ENCODE measurements at places on chromosomes 16 and 17. TPM values are rescaled to one million over a fixed set of nuclear protein-coding genes. Genes with fewer than 3 reads are reported as not detected.
A peak's percentile ranks its signal among the peaks of the same experiment; 100 is the strongest.

- no peak for DNase-seq
Measured at GRCh38 chr16:30551781-30552180, 6.4 kb downstream of the ZNF764 start.

- DNase-seq = no peak
Measured at GRCh38 chr17:75227729-75228128, 22.2 kb downstream of the NUP85 start.

GRCh38 chr16:84255050-84255810 is 15.4 kb upstream of the KCNG4 start:
- no peak for DNase-seq

- no peak for DNase-seq
Measured at GRCh38 chr17:81167638-81168037, 1.6 kb upstream of the AATK start.

DNA sequence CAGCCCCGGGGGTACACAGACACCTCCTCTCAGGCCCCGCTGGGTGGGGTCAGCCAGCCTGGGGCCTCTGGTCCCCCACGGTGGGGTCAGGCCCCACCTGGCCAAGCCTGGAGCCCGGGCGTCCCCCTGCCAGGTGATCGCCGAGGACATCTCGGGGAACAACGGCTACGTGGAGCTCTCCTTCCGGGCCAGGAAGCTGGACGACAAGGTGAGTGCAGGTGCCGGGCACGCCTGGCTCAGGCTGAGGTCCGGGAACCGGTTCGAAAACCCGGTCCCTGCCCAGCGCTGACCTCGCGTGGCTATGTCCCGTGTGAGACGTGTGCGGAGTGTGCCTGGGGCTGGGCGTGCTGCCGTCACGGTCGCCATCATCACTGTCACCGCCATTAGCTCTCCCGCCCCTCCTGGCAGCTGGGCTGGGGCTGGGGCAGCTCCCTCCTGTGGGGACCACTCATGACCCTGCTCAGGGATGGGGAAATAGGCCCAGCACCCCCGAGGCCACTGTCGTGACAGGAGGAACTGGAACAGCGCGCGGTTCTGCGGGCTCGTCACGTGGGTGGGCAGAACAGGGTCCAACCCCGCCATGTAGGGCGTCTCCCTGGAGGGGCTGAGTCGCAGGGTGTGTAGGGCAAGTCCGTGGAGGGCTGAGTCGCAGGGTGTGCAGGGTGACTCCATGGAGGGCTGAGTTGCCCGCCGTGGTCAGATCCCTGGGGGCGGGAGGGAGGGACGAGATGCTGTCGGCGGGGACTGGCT is 8.5 kb downstream of the CPNE7 start:
- no peak for DNase-seq

- no peak for DNase-seq
Measured at GRCh38 chr16:4696172-4696904, 3.0 kb downstream of the NUDT16L1 start.

DNA sequence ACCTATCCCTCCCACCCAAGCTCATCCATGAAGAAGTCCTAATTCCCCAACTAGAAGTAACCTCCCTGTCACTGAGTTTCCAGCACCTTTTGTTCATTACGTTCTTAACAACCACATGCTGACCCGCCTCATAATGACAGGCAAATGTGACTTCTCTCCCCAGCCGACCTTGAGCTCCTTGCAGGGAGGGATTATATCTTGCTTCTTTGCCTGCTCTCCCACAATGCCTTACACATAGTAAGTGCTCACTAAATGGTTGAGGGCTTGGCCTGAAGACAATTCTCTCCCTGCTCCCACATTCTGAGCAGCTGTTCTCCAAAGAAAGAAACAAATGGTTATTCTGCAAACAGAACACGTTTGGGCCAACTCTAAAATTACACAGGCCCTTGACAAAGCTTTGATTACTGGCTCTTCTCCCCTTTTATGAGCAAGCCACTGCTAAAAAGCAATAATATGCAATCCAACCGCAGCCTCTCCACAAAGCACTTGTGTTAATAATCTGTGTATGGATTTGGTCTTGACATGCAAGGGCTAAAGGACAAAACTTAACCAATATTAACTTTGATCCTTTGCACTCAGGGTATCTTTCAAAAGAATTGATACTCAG is 23.2 kb downstream of the SLC39A11 start:
- no peak for DNase-seq

DNA sequence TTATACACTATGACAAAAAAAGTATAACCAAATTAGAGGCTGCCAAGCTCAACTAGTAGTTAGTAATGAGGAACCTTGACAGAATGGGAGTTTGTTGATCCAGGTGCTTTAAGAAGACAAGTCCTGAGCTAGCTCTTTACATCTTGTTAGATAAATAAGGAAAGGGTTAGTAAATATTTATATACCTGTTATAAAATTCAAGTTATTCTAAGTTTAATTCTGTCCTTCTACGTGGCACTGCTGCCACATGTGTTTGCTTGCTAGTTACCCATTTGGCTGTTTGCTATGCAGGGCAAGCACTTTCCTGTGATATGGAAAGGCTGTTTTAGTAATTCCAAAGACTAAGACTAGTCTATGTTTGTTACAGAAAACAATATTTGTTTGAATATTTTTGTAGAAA is 180.5 kb downstream of the MYO1D start:
- DNase-seq = no peak

- no peak for DNase-seq
Measured at GRCh38 chr16:10441726-10442125, 55.9 kb downstream of the ATF7IP2 start.

GRCh38 chr16:50252874-50253513 is 13.4 kb upstream of the ADCY7 start:
- peak; percentile 77 for DNase-seq

DNA sequence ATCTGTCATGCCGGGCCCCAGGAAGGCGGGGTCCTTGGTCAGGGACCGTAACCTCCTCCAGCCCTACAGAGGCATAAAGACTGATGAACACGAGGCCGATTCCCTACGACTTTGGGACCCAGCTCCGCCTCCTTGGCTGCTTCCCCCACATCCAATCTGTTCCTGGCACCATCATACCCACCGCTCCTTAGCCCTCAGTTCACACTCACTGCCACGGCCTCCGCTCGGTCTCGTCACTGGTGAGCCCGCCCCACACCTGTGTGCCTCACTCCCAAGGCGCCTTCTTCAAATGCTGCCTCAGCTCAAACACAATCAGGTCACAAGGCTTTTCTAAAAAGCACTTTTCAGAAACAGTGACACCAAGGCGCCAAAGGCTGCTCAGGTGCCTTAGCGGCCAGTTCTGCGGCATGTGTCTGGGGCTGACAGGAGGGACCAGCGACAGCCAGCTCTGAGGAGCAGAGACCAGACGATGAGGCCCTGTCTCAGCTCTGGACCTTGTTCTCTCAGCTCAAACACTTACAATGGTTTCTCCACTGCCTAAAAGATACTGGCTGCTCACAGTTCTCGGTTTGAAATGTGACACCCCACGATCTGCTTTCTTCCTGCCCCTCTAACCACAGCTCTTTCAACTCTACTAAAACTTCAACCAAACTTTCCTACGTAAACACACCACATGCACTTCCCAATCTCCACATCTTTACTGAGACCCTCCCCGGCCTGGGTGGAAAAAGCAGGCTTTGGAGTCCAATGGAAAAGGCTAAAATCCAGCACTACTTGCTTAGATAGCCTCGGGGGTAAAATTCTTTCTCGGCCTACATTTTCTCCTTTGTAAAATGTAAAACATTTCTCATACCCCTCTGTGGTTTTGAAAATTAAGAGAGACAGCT is 33.2 kb downstream of the CYB5D2 start:
- no peak for DNase-seq

- DNase-seq = no peak
Measured at GRCh38 chr16:28321700-28322411, 29.5 kb downstream of the SBK1 start.

- no peak for DNase-seq
Measured at GRCh38 chr17:81380666-81381518, 14.4 kb upstream of the BAHCC1 start.

DNA sequence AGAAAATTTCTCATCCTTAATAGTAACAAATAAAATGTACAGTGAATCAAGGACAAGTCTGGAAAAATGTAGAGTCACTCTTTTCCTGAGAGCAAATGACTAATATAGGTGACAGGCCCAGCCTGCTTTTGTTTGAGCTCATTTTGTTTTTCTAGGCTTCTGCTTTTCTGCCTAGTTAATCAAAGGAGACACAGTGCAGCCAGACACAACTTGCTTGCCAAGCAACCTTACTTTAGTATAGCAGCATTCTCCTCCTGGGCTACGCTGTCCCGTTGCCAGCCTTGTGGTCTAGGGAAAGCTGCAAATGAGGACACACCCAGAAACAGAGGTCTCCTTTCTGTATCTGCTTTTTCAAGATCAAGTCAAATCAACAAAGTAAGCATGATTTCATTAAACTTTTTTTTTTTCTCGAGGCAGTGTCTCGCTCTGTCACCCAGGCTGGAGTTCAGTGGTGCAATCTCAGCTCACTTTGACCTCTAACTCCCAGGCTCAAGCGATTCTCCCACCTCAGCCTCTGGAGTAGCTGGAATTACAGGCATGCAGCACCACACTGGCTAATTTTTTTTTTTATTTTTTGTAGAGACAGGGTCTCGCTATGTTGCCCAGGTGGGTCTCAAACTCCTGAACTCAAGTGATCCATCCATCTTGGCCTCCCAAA is 17.2 kb downstream of the GINS3 start:
- DNase-seq = no peak

- no peak for DNase-seq
Measured at GRCh38 chr17:53571342-53571741, 251.4 kb upstream of the KIF2B start.

DNA sequence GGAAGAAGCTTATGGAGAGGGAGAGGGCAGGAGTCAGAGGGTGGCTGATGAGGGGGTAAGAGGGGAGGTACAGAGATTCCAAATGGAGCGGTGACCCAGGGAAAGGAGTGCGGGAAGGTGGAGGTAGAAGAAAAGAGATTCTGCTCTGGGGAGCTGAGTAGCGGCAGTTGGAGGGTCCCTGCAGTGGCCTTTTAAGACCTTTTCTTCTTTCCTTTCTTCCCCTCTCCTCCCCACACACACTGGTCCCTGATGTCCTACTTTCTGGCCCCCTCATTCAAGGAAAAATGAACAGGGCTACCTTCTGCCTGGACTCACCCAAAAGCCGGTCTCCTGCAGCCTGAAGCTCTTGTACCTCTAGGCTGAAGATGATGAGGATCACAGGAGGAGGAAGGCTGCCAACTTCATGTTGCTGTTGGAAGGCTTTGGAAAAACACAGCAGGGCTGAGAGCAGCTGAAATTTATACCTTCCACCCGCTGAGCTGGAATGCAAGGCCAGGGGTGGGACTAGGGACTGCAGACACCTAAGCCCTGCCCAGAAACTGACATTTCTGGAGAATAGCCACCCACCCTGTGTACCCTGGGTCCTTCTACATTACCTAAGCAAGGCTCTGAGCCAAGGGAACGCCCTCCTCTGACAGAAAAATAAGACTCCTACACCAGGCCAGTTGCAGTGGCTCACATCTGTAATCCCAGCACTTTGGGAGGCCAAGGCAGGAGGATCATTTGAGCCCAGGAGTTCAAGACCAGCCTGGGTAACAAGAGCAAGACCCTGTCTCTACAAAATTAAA is 9.4 kb upstream of the HEATR6 start:
- no peak for DNase-seq

DNA sequence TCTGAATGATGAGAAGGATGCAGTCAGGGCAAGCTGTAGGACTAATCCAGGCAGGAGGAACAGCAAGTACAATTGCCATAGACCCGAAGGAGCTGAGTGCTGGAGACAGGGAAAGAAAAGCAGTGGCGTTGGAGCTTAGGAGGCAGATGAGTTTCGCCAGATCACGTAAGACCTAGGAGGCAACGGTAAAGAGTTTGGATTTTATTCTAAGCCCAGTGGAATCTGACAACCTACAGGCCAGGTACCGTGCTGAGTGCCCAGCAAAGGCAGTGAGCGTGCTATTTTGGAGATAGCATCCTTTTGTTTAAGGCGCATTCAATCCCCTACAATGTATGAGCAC is 1.2 kb downstream of the USP43 start:
- peak; percentile 39 for DNase-seq

The KRT16 gene
- 447 TPM for total RNA-seq

The KRT13 gene
- not detected for total RNA-seq

The SLC5A10 gene
- total RNA-seq = 1.0 TPM

The RCVRN gene
- total RNA-seq = 0.21 TPM

Measured in lower leg skin (tissue), 4 donors.